Amniotic epithelial cell (primary cell): ENCODE measurements at places on chromosomes 2 and 18.
A peak's percentile ranks its signal among the peaks of the same experiment; 100 is the strongest.

DNA sequence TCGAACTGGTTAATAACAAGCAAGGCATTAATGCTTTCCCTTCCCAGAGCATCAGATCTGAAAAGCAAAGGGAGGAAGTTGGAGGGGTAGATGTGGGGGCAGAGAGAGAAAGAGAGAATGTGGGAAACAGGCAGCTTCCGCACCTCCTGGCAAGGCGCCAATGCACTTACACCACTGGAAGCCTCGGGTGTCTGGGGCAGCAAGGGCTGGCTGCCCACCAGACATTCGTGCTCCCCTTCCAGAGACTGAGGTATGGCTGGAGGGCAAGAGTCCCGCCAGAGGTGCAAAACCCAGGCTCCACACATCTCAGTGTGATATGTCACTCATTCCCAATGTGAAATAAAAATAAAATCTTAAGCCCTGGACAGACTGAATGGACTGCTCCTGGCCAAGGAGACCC, 46.4 kb downstream of the TEX51 start:
- no peak for DNase-seq

DNA sequence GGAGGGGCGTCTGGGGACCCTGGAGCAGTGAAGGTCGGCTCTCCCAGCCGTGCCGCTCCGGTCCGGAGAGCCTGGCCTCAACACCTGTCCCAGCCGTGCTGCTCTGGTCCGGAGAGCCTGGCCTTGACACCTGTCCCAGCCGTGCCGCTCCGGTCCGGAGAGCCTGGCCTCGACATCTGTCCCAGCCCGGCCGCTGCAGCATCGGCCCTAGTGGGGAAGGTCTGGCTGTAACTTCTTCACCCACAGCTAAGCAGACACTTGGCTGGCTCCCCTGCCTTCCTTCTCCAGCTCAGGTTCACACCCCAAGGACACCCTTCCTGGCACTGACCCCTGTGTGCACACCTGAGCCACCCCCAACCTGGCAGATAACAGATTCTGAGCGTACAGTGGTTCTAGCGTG, 4.6 kb downstream of the KCNG2 start:
- no peak for DNase-seq

GRCh38 chr2:105950521-105951383, 206.0 kb downstream of the NCK2 start:
- no peak for DNase-seq

GRCh38 chr18:10055125-10055750, 141.4 kb downstream of the VAPA start:
- peak; percentile 40 for DNase-seq

DNA sequence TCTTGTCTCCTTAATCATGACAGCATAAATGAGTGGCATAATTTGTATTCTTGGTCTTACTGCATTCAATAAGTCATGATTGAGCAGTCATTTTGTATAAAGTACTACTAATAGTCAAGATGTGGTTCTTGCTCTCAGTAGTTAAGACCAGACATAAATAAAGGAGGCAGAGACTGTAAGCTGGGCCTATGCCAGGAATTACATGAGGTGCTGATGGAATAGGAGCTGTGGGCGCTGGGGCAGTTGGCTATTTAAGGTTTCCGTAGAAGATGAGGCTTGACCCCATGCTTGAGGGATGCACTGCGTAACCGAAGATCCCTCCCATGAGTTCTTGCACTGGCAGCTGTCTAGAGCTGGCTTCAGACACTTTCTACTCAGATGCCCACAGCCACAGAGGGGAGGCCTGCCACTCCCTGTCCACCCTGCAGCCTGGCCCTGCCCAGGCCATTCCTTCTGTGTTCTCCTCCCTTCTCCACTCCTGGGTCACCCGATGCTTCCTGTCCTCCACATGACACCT, 150.9 kb upstream of the REV1 start:
- peak; percentile 43 for DNase-seq

DNA sequence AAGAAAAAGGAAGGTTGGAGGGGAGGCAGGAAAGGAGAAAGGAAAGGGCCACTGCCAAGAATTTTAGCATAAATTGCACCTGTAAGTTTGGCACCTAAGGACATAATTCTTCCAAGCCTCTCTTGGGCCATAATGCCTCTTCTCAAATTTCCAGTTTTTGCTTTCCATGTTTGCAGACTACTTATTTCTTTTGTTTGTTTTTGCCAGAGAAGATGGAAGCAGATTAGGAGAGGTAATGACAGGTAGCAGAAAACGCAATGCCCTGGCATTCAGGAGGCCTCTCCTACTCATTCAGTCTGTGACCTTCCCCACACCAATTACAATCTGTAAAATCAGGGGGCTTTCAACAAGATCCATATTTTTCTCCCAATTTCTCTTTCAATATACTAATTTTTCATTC, 56.8 kb downstream of the MRPL33 start:
- DNase-seq, result no peak

- no peak for DNase-seq
Observed at GRCh38 chr2:127220768-127221527, 849 bp upstream of the CYP27C1 start.

GRCh38 chr2:169561364-169561763, 12.3 kb downstream of the FASTKD1 start:
- no peak for DNase-seq

DNA sequence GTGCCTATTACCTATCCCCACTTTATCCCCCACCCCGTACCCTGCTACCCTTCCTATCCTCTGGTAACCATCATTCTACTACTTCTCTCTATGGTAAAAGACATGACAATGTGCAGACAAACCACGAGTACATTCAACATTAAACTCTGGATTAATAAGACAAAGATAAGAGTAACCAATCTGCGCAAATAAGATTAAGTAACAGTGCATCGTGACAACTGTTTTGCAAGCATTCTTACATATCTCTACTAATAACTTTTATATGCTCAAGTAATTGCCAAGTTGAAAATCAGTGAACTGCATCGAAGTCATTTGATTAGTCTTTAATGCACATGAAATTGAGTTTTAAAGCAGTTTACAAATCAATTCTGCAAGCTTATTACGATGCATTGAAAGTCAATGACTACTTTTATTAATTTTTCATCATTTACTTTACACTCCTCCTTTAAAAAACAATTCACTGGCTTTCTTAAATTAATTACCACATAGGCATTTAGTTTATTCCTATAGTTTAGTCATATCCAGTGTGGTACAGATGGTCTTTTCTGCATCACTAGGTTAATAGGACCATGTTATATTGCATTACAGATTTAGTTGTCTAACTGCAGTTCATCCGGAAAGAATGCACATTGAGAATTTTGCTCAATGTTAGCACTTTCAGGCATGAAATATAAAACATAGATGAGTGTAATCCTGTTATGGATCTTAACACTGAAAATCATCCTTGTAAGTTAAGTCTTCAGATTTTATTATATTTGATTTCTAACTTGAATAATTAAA, 178.1 kb downstream of the GCA start:
- peak; percentile 73 for DNase-seq

- DNase-seq, result no peak
Observed at GRCh38 chr2:207787017-207787416, 17.3 kb upstream of the FZD5 start.

DNA sequence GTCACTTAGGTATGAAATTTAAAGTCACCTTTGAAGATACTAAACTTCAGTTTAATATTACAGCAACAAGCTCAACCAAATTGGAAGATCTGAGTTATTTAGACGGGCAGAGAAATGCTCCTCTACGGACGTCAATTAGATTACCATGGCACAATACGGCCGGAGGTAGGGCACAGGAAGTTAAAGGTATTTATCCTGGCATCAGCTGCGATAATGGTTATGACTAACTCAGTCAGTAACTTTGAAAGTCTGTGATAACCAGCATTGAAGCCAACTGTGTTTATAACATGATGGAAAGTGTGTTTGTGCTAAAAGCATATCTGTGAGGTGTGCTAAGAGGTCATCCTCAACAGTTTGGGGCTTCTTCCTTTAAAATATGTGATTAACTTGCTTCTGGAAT, 117.3 kb downstream of the WDSUB1 start:
- DNase-seq, result peak; percentile 14

GRCh38 chr2:208086029-208086428, 38.3 kb downstream of the CRYGD start:
- no peak for DNase-seq

DNA sequence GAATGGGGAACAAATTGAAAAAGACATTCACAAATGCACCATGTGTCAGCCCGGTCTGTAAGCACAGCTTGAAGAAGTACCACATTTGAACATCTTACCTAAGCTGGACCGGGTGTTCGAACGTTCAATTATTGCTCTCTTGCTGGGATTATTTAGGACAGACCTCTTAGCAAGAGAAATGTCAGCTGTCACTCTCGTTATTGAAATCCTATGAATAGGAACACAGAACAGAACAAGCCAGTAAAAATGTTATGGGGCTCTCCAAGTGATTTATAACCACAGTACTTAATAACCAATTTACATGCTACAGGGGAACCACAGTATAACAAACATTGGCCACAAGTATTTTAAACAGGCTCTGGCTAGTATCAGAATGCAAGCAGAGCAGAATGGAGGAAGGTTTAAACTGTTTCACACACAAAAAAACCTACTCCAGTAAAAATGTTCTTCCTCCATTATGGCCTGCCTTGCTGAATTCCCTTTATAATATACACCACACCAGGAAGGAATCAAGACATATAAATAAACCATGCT, 32.5 kb upstream of the ARL5A start:
- DNase-seq, result peak; percentile 10

- DNase-seq, result no peak
Observed at GRCh38 chr2:58064086-58064485, 17.5 kb downstream of the VRK2 start.

DNA sequence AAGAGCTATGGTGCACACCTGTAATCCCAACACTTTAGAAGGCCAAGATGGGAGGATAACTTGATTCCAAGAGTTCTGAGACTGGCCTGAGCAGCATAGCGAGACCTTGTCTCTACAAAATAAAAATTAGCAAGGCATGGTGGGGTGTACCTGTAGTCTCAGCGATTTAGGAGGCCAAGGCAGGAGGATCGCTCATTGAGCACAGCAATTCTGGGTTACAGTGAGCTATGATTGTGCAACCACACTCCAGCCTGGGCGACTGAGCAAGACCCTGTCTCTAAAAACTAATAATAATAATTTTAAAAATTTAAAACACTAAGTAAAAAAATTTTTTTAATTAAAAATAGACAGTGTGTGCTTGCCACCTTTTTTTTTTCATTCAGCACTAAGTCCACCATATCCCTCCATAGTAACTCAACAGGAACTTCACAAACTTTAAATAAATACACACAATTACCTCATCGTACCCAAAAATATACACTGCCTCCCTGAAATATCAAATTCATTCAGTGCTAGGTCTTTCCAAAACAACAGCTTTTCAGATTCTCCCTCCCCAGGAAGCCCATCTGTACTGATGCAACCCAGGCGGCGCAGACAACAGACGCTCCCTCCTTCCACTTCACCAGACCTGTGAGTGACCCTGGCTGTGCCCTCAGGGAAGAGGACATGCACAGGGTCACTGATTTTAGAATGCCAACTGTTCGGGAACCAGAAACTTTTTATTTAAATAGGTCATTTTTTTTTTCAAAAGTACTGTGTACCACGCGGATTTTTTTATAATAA, 29.6 kb downstream of the FAM168B start:
- DNase-seq, result no peak

- DNase-seq, result no peak
Observed at GRCh38 chr2:168323529-168324021, 76.2 kb upstream of the STK39 start.

- no peak for DNase-seq
Observed at GRCh38 chr2:145635706-145636427, 1115.9 kb upstream of the ZEB2 start.

GRCh38 chr2:230797515-230798495, 66.9 kb upstream of the ITM2C start:
- DNase-seq, result peak; percentile 59

DNA sequence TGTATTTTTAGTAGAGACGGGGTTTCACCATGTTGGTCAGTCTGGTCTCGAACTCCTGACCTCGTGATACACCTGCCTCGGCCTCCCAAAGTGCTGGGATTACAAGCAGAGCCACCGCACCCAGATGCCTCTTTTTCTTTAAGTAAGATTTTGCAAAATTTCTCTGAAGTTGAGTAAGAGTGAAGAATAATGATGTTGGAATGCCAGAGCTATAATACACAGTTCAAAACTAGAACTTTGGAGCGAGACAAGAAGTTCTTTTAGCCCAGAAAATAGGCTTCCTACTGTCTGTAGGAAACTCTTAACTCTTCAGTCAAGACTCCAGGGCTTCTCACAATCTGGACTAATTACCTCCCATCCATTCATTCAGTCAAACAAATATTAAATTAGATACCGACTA, 51.4 kb downstream of the MARCHF4 start:
- DNase-seq, result peak; percentile 41

GRCh38 chr2:68604077-68604476, 39.3 kb upstream of the PROKR1 start:
- DNase-seq, result no peak

DNA sequence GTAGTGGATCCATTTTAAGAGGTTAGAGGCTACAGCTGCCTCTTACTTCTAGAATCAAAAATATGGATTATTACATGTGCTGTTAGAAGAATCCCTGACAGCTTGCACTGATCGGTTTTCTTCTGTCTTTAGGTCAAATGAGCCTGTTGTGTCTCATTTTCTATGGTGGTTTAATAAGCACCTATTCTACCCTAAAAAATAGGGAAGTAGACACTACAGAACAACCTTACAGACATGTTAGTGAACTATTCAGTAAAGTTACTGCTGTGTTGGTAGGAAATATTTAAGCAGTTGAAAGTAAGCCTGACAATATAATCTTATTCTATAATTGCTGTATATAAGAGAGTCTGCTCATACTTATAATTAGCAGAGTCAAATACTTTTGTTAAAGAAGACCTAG, 168.5 kb upstream of the NOSTRIN start:
- DNase-seq, result no peak
